ENCODE measurements at places on chromosomes 7 and 10.

DNA sequence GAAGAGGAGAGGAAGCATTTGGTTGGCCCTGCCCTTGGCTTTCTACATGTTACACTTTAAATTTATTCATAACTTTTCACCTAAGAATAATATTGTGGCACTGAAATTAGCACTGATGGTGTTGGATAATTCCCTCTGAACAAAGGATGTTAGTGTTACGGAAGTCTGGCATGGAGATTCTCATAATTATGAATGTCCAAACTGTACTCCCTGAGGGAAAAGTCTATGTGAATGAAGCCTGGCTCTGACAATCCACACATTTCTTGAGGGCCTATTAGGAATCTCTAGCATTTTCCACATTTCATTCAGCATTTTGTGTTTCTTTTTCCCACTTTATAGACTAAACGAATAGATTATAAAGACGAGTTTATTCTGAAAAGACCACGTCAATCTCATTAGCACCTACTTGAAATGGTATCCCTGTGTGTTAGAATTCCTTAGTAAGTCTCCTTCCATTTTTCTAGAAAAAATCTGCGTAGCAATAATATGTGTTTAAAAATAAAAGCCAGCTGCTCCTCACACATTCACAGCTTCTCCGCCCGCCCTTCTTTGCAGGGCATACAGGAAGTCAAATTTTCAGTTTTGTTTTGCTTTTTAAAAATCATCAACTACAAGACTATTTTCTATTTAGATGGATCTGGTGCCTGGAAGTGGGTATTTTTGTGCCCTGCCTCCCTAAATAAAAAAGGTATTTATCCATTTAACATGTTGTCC is 131.8 kb upstream of the PALS2 start:
- no peak for DNase-seq

- DNase-seq, result no peak
Observed at GRCh38 chr7:8378349-8379019, 54.9 kb upstream of the NXPH1 start.

- no peak for DNase-seq
Observed at GRCh38 chr10:23202779-23203178, 10.7 kb downstream of the PTF1A start.

DNA sequence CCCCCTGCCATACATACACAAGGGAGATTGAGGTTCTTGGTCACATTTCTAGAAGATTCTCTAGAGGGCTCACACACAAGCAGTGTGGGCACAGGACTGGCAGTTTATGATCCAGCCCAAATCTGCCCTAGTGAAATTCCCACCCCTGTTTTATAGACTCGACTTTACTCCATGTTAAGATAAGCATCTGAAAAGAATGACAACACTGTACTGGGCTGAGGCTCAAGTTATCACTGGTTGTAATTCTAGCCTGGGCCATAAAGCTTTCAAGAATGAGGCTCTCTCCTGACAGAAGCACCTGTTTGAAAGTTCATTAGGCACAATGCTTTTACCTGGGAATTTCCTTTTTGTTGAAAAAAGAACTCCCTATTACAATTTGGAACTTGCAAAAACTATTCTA is 195.6 kb upstream of the GLI3 start:
- no peak for DNase-seq

- peak; percentile 85 for DNase-seq
Observed at GRCh38 chr7:149310113-149310836, 48.3 kb downstream of the ZNF783 start.

- DNase-seq, result no peak
Observed at GRCh38 chr10:105139363-105139896, 498.3 kb downstream of the SORCS3 start.

DNA sequence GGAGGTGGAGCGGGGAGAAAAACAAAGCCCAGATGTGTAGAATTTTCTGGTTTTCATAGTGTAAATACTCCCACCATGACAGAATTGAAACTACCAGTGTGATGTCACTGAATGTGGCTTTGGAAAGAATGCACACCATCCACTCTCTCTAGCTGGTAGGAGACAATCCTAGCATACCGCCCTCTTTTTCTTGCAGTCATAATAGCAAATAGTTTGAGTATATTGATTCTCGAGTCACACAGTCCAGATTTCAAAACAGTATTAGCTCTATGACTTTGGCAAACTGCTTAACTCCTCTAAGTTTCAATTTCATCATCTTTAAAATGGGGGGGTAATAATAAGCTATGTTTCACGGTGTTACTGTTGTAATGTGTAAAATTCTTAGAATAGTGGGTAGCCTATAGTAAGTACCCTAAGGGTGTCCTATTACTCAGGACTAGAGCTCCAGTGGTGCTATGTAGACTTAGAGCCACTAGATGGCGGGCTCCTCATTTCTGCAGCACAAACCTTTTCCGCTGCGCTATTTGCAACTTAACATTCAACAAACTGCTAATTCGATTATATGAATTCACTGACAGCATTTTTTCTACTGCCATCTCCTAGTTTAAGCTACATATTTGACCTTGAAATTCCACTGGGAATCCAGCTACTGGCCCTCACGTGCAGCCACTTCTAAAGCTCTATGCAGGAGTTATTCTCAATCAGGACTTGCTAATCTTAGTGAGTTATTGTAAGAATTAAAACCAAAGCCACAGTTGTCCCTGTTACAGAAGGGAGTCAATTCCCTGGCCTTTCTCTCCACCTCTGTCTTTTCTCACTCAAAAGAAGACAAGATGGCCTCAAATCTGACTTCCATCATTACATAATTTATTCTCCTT is 18.7 kb downstream of the TAS2R40 start:
- peak; percentile 79 for DNase-seq

GRCh38 chr10:130807721-130808120 is 503.8 kb downstream of the TCERG1L start:
- DNase-seq, result no peak

DNA sequence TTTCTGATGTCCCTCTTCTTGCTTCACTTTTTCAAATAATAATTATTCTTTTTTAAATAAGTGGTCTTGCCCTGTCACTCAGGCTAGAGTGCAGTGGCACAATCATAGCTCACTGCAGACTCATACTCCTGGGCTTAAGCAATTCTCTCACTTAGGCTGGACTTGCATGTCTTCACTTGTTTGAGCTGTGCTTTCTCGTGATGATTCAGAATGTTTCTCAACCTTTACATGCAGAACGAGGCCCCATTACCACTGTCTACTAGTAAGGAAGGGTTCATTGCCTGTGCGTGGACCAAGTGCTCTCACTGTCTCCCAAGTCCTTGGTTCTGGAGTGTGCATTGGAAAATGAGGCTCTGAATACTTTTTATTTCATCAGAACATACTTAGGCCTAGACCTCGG is 468.6 kb upstream of the COBL start:
- DNase-seq, result no peak

DNA sequence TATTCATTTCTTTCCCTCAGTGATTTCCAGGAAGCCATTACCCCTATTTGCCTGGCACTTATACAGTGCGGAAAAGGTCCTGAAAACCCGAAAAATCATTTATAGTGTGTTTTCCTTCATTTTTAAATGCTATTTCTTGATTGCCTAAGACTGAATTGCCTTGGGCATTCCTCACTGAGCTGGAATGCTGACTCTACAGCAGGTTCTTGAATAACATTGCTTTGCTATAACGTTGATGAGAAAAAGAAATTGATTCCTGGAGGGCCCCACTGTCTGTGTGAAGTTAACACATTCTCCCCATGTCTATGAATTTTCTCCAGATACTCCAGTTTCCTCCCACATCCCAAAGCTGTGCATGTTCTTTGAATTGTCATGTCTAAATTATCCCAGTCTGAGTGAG is 308.5 kb downstream of the EXOC4 start:
- no peak for DNase-seq

DNA sequence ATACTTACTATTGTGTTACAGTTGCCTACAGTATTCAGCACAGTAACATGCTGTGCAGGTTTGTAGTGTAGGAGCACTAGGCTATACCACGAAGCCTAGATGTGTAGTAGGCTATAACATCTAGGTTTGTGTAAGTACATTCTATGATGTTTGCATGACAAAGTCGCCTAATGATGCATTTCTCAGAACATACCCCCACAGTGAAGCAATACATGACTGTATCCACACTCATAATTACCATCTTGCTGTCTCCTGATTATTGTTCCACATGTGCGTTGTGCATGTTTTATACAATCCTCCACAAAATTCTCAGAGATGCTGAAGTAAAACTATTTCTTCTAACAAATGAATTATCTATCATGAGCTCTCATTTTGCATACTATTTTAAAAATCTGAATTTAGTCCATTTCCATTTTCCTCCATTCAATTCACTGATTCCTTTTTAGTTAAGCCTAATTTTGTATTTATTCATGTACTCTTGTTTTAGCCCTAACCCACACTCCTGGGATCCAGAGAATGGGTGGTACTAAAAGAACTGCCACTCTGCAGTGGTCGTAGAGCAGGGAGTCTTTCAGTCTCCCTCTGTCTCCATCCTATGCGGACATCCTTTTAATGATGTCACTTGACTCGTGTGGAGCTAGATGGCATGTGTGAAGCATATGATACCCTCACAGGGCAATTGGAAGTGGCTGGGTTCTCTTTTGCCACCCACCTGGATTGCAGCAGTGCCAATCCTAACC is 67.6 kb upstream of the CAV2 start:
- DNase-seq, result peak; percentile 33

DNA sequence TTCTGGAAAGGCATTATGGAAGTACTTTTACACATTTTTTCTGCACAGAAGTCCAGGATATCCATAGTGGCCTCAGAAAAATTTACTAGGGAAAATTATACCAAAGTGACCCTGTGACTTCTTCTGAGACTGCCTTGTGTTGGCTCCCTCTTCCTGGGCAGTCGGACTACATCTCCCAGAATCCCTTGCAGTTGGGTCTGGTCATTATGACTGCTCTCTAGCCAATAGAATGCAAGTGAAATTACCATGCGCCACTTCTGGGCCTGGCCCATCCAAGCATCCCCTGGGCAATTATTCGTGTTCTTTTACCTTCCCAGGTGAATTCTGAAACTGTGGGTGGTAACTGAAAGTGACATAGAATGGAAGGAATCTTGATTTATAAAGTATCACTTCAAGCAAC is 430.9 kb downstream of the ACTR3B start:
- DNase-seq, result no peak

Data from ELR (cell line).